ENCODE measurements at places on chromosomes 7 and 10. TPM values are rescaled to one million over a fixed set of nuclear protein-coding genes. Genes with fewer than 3 reads are reported as not detected.

The STOX1 gene
- 0.14 TPM for total RNA-seq

The ZNF117 gene
- 1.8 TPM for total RNA-seq

The SLC37A3 gene
- 25.0 TPM for total RNA-seq

The GRM3 gene
- not detected for total RNA-seq

The GPR85 gene
- 1.1 TPM for total RNA-seq

The CTBP2 gene
- 66.0 TPM for total RNA-seq

The NAT16 gene
- total RNA-seq: not detected

The TMEM236 gene
- 0.07 TPM for total RNA-seq

The MYO3A gene
- total RNA-seq: not detected

The TLX1 gene
- total RNA-seq: 2.2 TPM

The LGI1 gene
- not detected for total RNA-seq

The GATA3 gene
- total RNA-seq: 0.09 TPM

The NPC1L1 gene
- not detected for total RNA-seq

The NUP42 gene
- total RNA-seq: 18.1 TPM

The RASSF4 gene
- total RNA-seq: 0.60 TPM

The RSPH10B gene
- total RNA-seq: not detected

The CPEB3 gene
- total RNA-seq: 0.51 TPM

The TAX1BP1 gene
- 38.1 TPM for total RNA-seq

The NME8 gene
- not detected for total RNA-seq

The AOAH gene
- not detected for total RNA-seq

The TECPR1 gene
- total RNA-seq: 10.9 TPM

The ZNF503 gene
- total RNA-seq: 18.6 TPM

The SVOPL gene
- total RNA-seq: not detected

The AKR1D1 gene
- total RNA-seq: not detected

The OR2A12 gene
- not detected for total RNA-seq

The REEP3 gene
- total RNA-seq: 65.9 TPM

The MRPS24 gene
- total RNA-seq: 209 TPM

The EVX1 gene
- not detected for total RNA-seq

The ADAM8 gene
- total RNA-seq: 30.5 TPM

The CAMK2G gene
- total RNA-seq: 25.2 TPM

The PTPN20 gene
- total RNA-seq: 0.63 TPM

The MINDY4 gene
- 0.56 TPM for total RNA-seq

The CPA1 gene
- total RNA-seq: not detected

The PPP1R17 gene
- total RNA-seq: not detected

The SEC61A2 gene
- total RNA-seq: 5.4 TPM

The ACSM6 gene
- total RNA-seq: not detected

The TUBAL3 gene
- 0.35 TPM for total RNA-seq

The DOCK4 gene
- total RNA-seq: 5.2 TPM

The ST8SIA6 gene
- total RNA-seq: not detected

The LRRC17 gene
- total RNA-seq: 2.0 TPM

The ADRA2A gene
- not detected for total RNA-seq

Data from airway epithelial cell (primary cell).